ENCODE measurements at places on chromosomes 1 and 21.

DNA sequence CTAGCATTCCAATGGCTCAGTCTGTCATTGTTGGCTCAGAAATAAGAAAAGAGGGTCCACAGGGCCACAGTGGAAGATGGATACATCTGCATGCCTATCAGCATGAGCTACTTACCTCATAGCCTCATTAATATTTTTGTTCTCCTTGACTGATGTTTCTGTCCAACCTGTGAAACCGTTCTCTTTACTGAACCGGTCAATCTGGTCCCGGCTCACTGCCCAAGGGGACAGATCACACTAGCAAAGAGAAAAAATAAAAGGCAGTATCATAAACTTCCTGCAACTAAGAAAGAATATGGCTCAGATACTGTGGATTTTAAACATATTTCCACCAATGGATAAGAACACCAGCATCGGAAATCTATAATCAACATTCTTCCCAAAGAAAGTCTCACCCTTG, 4.7 kb downstream of the RAB29 start:
- no peak for DNase-seq

DNA sequence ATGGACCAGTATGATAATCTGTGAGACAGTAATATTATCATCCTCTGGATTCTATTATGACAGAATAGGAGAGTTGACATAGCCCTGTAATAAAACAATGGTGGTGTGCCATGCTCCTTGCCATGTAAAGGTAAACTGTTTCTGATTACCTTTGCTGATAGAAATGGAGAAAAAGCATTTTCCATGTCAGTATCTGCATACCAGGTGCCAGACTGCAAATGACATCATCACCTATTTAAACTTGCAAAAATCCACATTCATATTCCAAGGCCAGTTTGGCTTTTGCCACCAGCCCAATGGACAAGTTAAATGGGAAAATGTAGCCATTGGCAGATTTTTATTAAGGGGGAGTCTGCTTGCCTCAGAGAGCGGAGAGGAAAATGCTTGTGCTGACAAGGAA, 23.9 kb upstream of the ABCD3 start:
- no peak for DNase-seq

- no peak for DNase-seq
These were observed 69.1 kb downstream of the LAMC1 start for GRCh38 chr1:183092350-183092749.

DNA sequence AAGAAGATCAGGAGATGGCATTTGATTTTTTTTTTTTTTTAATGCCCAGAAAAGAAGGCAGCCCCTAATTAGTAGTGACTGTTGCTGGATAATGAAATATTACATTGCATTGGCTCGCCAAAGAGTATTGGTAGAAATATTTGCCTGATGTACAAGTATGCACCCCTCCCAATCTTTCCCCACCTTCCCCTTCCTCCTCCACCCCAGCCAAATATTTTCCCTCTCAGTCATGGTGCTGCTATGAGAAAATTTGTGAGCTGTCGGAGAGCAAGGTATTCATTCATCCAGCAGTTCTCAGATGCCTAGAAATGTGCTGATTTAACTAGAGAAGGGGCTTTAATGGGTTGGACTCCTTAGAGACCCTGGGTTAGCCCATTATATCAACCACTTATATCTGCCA, 50.5 kb upstream of the IKBKE start:
- no peak for DNase-seq

- DNase-seq: no peak
These were observed 30.6 kb upstream of the MARK1 start for GRCh38 chr1:220497220-220497947.
